ENCODE measurements at places on chromosomes 5 and 9.

- DNase-seq, result no peak
These were observed 82.9 kb downstream of the PJA2 start for GRCh38 chr5:109326919-109327318.

DNA sequence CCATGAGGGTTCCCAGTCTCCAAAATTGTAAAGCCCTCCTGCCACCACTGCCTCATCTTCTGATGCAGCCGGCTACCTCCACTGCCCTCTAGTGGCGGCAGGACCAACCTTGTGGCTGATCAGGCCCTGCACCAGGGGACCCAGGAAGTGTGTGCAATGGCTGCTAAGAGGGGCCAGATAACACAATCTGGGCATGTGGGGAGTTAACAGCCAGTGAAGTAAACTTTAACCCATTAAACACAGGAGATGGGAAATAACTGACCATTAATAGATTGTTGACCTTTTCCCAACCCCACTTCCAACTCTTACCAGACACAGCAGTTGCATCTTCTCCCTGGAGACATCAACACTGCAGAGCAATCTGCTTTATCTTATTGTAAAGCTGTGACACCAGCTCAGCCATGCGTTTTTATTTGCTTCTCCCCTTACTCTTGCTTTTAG is 63.3 kb downstream of the FREM1 start:
- DNase-seq, result peak; percentile 64

DNA sequence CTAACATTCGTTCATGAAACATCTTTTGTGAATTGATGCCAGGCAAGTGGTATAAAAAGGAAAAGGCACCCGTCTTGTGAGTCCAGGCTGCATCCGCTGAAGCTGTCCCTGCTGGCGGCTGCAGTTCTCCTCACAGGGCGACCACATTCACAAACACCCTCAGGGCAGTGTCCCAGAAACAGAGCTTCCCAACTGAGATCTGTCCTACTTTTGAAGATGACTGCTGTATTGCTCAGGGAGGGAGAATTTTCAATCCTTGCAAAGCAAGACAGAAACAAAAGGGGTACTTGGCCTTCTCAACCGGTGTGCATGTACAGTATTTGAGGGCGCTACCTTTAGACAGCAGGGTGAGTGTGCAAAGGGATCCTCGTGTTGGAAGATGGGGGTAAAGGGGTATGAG is 316.1 kb downstream of the GADD45G start:
- no peak for DNase-seq

DNA sequence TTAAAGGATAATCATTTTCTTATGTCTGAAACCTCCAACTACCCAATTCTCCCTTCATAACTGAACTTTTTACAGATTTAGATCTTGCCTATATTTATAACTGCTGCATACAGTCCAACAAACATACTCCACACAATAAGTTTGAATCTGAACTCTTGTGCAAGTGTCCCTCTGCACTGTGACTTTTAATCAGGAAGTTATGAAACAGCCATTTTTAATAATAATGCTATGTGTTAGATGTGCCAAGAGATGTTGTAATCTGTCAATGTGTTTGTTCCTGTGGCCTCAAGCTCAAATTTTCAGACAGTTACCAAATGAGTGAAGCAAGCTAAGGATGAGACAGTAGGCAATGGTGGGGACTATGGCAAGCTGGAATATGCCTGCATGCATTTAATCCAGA is 57.6 kb upstream of the MTAP start:
- no peak for DNase-seq

- DNase-seq, result no peak
These were observed 585.8 kb downstream of the TLE4 start for GRCh38 chr9:80157561-80157983.

- DNase-seq, result peak; percentile 74
These were observed 242.3 kb upstream of the NREP start for GRCh38 chr5:111999286-111999685.

DNA sequence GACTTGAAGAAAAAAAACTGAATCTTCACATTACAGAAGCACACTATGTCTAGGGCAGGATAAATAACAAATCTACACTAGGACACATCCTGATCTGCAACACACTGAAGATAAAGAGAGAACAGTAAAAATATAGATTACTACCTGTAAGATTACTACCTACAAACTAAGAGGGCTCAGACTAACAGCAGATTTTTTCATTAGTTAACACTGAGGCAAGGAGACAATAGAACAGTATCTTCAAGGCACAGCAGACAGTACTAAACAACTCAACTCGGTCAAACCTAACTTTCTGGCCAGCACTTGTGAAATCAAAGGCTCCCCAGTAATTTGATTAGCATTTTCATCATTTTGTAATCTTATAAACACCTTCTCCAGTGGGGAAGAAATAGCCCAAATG is 46.5 kb downstream of the TEX10 start:
- DNase-seq, result no peak

GRCh38 chr5:55441954-55442353 is 92.8 kb downstream of the PLPP1 start:
- DNase-seq, result no peak

Data from brain microvascular endothelial cell (primary cell).